ENCODE measurements at places on chromosomes 4 and X. TPM values are rescaled to one million over a fixed set of nuclear protein-coding genes. Genes with fewer than 3 reads are reported as not detected.

The TMPRSS11D gene
- not detected for total RNA-seq

The LNX1 gene
- 0.43 TPM for total RNA-seq

The ANK2 gene
- 121 TPM for total RNA-seq

The NEUROG2 gene
- total RNA-seq: 0.09 TPM

The SOX3 gene
- 20.4 TPM for total RNA-seq

The PDGFC gene
- 4.7 TPM for total RNA-seq

The SSX3 gene
- not detected for total RNA-seq

The ZNF157 gene
- total RNA-seq: 1.4 TPM

The CMC4 gene
- 14.6 TPM for total RNA-seq

GRCh38 chrX:71487814-71488213, 45.1 kb upstream of the OGT start:
- H3K36me3 ChIP-seq: no peaks in the 10 kb centered on the region
- no peak for DNase-seq
- no peaks in the 10 kb centered on the region for H3K4me1 ChIP-seq
- no peaks in the 10 kb centered on the region for H3K27me3 ChIP-seq

- H3K4me3 ChIP-seq: no peak overlapping the region
- H3K27ac ChIP-seq: no peak overlapping the region
- H3K36me3 ChIP-seq: no peaks in the 10 kb centered on the region
- DNase-seq: no peak
- no peaks in the 10 kb centered on the region for H3K4me1 ChIP-seq
Observed at GRCh38 chrX:30931920-30932319, 42.9 kb upstream of the TAB3 start.

DNA sequence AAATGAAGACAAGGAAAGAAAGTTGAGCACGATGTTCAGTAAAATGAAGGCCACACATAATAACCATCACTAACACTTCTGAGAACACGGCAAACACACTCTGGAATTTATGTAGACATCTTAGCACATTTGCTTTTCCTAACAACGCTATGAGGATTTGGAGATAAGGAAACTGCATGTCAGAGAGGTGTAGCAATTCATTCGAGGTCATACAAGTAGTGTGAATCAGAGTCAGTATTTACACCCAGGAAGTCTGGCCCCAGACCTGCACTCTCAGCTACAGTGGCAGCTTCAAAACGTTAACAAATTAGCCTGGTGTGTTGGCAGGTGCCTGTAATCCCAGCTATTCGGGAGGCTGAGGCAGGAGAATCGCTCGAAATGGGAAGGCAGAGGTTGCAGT, 253.4 kb downstream of the PDGFC start:
- no peak overlapping the region for H3K4me3 ChIP-seq
- no peak overlapping the region for H3K27ac ChIP-seq
- no peaks in the 10 kb centered on the region for H3K4me1 ChIP-seq
- no peaks in the 10 kb centered on the region for H3K27me3 ChIP-seq
- DNase-seq: no peak

GRCh38 chrX:53440621-53441517, 6.7 kb upstream of the HSD17B10 start:
- H3K4me3 ChIP-seq: peak overlapping the region; percentile 47
- peak; percentile 36 for DNase-seq
- H3K27ac ChIP-seq: no peak overlapping the region
- H3K4me1 ChIP-seq: no peaks in the 10 kb centered on the region

GRCh38 chr4:56699537-56700105, 18.5 kb upstream of the HOPX start:
- H3K27me3 ChIP-seq: no peaks in the 10 kb centered on the region
- H3K27ac ChIP-seq: no peak overlapping the region
- H3K4me1 ChIP-seq: peaks cover 6% of the 10 kb centered on the region

DNA sequence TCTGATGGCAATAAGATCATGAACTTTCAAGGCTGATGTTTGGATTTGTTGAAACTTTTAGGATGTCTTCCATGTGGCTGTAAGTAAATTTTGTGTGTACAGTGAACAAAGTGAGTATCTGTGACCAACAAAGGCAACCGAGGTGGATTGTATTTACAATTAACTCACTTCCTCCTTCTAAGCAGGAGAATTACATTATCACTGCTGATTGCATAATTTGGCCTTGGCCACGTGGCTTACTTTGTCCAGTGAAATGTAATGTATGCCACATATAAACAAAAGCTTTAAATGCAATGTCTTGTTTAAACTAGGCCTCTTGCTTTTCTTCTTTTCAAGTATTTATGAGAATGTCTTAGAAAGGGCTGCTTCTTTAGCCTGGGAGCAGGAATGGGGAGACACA, 66.3 kb upstream of the MAD2L1 start:
- H3K27ac ChIP-seq: no peak overlapping the region
- no peak overlapping the region for H3K4me3 ChIP-seq
- no peaks in the 10 kb centered on the region for H3K27me3 ChIP-seq

DNA sequence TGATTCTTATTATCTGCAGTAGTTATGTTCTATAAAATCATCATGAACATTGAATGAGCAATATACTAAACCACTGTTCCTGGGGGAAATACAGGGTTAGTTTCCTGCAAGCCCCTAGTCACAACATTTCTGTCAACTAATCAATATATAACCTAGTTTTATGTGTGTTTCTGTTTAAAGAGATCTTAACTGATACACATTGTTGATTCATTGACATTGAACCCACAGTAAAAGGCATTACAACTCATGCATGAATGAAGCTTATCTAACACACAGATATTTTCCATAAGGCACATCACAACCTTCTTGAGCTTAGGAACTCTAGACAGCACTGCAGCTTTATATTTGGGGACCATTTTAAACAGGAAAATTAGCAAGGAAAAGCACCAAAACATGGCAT, 134.2 kb downstream of the CAMK2D start:
- no peak for DNase-seq
- H3K36me3 ChIP-seq: no peaks in the 10 kb centered on the region
- no peaks in the 10 kb centered on the region for H3K27me3 ChIP-seq

DNA sequence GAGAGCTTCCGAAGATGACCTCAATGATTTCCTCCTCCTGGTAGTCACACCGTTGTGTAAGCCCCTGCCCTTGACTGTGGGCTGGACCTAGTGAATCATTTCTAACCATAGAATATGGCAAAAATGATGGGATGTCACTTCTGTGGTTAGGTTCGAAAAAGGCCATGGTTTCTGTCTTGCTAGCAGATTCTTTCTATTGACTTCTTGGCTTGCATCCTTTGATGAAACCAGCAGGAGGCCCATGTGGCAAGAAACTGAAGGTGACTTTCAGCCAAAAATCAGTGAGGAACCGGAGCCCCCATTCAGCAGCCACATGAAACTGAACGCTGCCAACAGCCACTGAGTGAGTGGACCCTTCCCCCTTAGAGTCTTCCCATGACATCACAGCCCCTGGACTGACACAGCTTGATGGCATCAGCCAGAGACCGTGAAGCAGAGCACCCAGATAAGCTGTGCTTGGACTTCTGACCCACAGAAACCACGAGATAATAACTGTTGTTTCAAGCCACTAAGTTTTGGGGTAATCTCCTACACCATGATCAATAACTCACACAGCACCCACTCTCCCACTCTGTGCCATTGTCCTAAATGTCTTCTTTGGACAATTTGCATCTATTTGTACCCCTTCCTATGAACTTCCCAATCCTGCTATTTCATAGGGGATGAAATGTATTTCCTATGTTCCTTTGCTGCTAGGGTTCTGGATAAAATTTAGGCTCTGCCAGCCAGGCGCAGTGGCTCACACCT, 148.0 kb upstream of the STX18 start:
- H3K4me1 ChIP-seq: peaks cover 9% of the 10 kb centered on the region
- H3K27ac ChIP-seq: no peak overlapping the region
- peaks cover 66% of the 10 kb centered on the region for H3K27me3 ChIP-seq
- no peak overlapping the region for H3K4me3 ChIP-seq
- no peak for DNase-seq

GRCh38 chr4:68271851-68272357, 26.4 kb upstream of the TMPRSS11B start:
- H3K36me3 ChIP-seq: no peaks in the 10 kb centered on the region
- peak; percentile 45 for DNase-seq
- no peaks in the 10 kb centered on the region for H3K27me3 ChIP-seq
- H3K27ac ChIP-seq: no peak overlapping the region
- H3K4me1 ChIP-seq: peaks cover 10% of the 10 kb centered on the region

GRCh38 chr4:19819737-19820136, 432.0 kb upstream of the SLIT2 start:
- H3K4me3 ChIP-seq: no peak overlapping the region
- H3K27me3 ChIP-seq: no peaks in the 10 kb centered on the region
- no peaks in the 10 kb centered on the region for H3K36me3 ChIP-seq
- H3K4me1 ChIP-seq: peaks cover 12% of the 10 kb centered on the region

DNA sequence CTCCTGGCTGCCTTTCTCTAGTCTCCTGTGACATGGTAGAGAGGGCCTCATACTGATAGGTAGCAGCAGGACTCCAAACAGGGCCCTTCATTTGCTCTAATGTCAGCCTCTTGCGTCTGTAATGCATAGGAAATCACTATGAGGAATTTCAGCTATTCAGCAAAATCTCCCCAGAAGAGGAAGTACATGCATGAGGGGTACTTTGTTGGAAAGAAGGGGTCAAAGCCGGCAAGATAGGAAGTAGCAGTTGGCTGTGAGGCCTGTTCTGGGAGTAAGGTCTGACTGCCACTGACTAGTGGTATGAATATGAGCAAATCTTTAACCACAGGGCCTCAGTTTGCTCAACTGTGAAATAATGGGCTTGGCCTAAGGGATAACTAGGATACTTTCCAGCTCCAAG, 283.2 kb downstream of the ARHGAP10 start:
- H3K27me3 ChIP-seq: no peaks in the 10 kb centered on the region
- DNase-seq: no peak
- no peak overlapping the region for H3K27ac ChIP-seq
- H3K36me3 ChIP-seq: no peaks in the 10 kb centered on the region
- no peaks in the 10 kb centered on the region for H3K4me1 ChIP-seq

GRCh38 chr4:45442466-45442865, 681.4 kb downstream of the GABRG1 start:
- no peaks in the 10 kb centered on the region for H3K27me3 ChIP-seq
- no peaks in the 10 kb centered on the region for H3K4me1 ChIP-seq
- peak; percentile 47 for DNase-seq
- H3K4me3 ChIP-seq: no peak overlapping the region
- H3K36me3 ChIP-seq: no peaks in the 10 kb centered on the region
- H3K27ac ChIP-seq: no peak overlapping the region

DNA sequence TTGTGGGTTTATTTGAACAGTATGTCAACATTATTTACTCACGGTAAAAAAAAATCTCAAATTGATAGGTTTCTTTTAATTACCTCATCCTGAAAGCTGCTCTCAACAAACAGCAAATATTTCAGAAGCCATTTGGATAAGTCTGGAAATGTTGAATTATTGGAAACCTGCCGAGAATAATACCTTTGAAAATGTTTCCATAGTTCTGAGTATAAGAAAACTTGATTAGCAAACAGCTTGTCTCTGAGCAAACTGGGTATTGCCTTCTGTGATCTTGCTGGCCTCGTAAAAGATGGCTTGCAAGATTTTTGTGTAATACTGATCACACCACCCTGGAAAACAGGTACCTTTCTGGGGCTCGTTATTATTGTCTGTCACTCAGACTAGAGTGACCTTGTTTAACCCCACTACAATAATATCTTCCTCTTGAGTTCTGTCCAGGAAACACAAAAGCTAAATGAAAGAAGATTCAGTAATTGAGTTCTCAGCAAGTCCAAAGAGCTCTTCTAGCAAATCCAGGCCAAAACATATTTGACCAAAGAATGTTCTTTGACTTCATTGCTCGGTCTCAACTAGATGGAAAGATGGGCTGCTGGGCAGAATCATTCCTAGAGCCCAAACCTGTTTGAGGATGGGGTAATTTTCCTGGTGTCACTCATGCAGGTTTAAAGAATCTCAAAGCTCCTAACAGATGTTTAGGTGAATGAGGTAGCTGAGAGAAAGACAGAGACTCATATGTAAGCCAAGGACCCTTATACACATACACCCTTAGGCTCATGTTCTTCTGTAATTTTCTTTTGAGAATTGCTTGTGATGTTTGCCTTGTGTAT, 255.6 kb upstream of the JADE1 start:
- no peak for DNase-seq
- H3K27ac ChIP-seq: no peak overlapping the region
- H3K27me3 ChIP-seq: no peaks in the 10 kb centered on the region
- no peaks in the 10 kb centered on the region for H3K36me3 ChIP-seq

DNA sequence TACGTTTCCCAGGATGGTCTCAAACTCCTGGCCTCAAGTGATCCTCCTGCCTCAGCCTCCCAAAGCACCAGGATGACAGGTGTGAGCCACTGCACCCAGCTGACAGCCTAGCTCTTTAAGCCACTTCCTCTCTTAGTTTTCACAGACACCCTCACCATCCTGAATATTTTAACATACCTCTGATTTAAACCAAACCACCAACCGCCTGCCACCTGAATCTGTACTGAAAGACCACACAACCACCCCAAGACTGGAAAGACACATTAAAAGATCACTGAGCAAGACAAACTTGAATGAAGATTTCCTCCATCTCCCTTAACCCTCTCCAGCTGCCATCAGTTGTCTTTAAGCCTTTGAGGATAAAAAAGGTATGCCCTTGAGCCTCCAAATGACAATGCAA, 110.6 kb downstream of the SH3KBP1 start:
- H3K36me3 ChIP-seq: no peaks in the 10 kb centered on the region
- H3K27ac ChIP-seq: no peak overlapping the region

GRCh38 chrX:154649503-154650220, 3.7 kb downstream of the CTAG2 start:
- no peaks in the 10 kb centered on the region for H3K27me3 ChIP-seq
- DNase-seq: no peak
- no peaks in the 10 kb centered on the region for H3K36me3 ChIP-seq
- H3K4me3 ChIP-seq: no peak overlapping the region

- H3K27me3 ChIP-seq: no peaks in the 10 kb centered on the region
- no peak for DNase-seq
- no peaks in the 10 kb centered on the region for H3K4me1 ChIP-seq
- H3K36me3 ChIP-seq: no peaks in the 10 kb centered on the region
Observed at GRCh38 chrX:74408304-74408703, 13.0 kb upstream of the SLC16A2 start.

DNA sequence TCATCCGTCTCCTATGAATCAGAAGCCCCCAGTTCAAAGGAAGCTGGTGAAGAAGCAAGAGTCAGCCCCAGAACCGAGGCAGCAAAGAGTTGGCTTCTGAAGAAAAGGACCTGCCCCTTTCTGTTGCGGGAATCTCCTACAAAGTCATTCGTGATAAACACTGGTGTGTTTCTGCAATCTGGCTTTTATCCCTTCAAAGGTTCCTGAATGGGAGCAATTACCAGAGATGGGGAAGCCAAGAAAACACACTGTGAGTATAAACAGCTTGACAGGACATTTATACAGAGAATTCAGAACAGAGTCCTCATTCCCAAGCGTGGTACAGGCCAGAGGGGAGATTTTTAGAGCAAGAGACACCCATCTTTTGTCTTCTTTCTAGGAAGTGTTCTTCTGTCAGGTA, 226.8 kb upstream of the LNX1 start:
- H3K4me1 ChIP-seq: no peaks in the 10 kb centered on the region
- no peak for DNase-seq
- no peak overlapping the region for H3K27ac ChIP-seq
- no peaks in the 10 kb centered on the region for H3K36me3 ChIP-seq
- no peaks in the 10 kb centered on the region for H3K27me3 ChIP-seq
